ENCODE measurements at places on chromosomes 2 and 18.

DNA sequence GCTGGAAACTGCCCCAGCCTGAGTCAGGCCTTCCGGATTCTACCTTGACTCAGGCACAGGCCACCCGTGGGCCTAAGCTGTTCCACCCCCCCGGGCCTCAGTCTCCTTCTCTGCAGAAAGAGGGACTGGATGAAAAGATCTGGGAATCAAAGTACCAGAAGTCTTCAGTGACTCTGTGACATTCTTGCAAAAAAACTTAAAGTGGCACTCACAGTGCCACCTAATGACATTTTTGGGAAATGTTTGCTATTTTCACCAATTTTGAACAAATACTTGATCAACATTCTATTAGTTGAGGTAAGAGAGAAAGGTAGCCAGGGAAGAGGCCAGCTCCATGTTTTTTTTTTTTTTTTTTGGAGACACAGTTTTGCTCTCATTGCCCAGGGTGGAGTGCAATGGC is 48.3 kb upstream of the ACAA2 start:
- no peak for DNase-seq

DNA sequence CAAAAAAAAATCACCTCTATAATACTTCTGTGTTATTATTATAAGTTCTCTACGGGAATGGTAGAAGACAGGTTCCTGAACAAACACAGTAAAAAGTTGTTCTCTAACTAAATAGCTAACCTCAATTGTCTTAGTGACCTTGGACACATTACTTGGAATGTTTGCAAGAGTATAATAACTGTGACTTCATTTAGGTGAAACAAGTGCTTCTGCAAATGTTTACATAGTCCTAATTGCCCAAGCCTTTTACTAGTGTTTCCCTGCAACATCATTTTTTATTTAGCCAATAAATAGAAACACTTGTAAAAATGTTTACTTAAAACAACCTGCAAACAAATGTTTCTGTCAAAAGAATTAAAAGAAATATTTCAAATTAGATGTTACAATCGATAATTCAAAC is 9.9 kb downstream of the PLEKHM3 start:
- no peak for DNase-seq

DNA sequence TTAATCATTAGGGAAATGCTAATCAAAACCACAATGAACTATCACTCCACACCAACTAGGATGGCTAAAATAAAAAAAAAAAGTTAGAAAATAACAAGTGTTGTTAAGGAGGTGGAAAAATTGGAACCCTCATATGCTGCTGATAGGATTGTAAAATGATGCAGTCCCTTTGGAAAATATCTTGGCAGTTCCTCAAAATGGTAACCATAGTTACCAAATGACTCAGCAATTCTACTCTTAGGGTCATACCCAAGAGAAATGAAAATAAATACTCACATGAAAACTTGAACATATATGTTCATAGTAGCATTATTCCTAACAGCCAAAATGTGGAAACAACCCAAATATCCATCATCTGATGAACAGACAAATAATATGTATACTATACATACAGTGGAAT is 15.7 kb upstream of the ACVR2A start:
- DNase-seq = no peak

DNA sequence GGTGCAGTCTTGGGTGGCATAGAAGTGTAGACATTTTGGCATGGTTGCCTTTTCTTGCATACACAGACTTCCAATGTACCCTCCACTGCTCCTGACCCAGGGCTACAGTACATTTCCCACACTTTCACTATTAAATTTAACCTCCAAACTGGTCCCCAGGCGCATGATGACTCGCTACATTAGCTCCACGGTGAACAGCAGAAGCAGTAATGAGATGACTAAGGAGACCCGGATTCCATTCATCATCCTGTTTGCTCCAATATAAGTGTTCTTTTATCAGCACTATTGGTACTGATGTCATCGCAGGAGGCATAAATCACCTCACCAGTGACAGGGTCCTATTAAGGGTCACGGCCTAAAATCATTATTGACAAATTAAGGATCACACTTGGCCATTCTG is 316.5 kb downstream of the EN1 start:
- DNase-seq = no peak

- DNase-seq = no peak
These were observed 45.2 kb upstream of the GLS start for GRCh38 chr2:190835303-190835930.

- no peak for DNase-seq
These were observed 398.7 kb upstream of the LRRTM4 start for GRCh38 chr2:77920838-77921366.

GRCh38 chr2:178188466-178188865 is 5.8 kb upstream of the OSBPL6 start:
- no peak for DNase-seq

DNA sequence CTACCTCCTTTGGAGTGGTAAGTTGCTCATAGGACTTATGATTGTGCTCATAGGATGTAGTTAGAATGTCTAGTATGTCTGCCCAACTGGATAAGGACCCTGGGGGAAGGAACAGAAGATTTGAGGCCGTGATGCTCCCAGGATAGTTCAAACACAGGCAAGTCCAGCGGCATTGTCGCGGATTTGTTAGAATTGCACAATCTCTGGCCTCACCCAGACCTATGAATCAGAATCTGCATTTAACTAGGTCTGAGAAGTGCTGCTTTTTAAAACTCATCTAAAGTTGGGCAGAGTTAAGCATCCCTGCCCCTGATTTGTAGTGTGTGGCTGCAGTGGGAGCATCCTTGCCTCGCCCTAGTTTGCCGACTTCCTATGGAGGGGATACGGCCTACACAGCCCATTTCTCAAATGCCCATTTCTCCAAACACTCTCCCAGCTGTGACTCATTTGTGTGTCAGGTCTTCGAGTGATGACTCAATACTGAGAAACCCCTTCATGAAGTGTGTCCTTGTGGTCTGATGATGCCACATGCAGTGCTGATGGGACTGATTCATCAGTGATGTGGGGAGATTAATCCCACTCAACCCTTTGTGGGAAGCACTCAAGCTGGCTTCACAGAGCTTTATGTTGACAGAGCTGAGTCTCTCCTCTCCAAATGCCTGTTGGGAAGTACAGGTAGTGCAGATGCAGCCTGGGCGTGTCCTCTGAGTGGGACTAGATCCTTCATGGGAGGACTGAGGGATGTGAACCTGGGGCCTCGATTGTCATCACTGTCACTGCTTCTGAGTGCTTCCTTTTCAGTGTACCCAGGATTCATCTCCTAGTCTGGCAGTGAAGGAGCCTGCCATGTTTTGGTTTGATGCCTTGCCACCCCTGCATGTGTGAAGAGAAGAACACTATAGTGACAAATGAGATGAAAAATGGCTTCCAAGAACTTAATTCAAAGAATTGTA is 18.7 kb downstream of the SMIM21 start:
- DNase-seq = no peak

GRCh38 chr2:122660786-122661634 is 905.6 kb downstream of the TSN start:
- no peak for DNase-seq

- DNase-seq = no peak
These were observed 269.7 kb upstream of the DCC start for GRCh38 chr18:52070291-52070756.

DNA sequence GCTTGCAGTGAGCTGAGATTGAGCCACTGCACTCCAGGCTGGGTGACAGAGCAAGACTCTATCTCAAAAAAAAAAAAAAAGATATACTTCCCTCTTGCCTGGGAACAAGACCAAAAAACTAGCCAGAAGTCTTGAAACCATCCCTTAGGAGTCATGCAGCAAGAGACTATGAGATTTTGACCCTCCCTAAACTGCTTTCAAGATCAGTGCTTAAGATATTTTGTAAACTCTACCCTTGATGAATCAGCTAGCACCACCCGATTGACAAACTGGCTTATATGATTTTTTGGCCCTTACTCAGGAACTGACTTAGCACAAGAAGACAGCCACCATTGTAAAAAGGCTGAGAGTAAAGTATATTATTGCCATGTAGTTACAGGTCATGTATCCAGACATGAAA is 3.8 kb downstream of the SULT1C3 start:
- DNase-seq = no peak

DNA sequence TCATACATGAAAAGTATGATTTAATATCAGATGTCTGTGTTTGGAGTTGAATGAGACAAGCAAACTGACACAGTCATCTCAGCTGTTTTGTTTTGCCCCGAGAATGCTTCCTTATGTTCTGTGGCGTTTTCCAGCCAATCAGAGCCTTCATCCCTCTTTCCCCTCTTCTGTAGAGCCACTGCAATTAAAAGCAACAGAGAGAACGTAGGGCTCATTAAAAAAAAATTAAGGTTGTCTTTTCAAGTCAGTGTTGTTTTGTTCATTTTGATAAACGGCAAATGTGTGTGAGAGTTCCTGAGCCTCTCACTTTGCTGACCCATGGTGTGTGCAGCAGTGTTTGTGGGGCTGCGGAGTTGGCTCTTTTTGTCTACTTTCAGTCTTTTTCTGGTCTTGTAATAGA is 216.0 kb downstream of the FHOD3 start:
- no peak for DNase-seq

DNA sequence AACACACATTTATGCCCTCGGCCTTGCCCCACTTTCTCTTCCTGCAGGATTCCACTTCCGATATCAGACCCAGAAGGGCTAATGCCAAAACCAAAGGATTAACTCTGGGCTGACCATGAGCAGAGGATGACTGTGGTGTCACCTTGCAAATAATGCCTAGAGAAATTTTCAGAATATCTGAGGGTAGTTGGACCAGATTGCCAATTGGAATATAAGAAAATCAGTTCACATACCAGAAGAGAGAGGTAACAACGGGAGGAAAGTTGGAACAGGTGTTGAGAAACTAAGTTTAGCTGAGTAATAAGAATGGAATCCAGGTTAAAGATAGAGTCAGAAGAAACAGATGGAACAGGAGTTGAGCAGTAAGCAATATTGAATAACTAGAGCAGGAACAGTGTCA is 232.7 kb upstream of the UBE2E3 start:
- DNase-seq = no peak

DNA sequence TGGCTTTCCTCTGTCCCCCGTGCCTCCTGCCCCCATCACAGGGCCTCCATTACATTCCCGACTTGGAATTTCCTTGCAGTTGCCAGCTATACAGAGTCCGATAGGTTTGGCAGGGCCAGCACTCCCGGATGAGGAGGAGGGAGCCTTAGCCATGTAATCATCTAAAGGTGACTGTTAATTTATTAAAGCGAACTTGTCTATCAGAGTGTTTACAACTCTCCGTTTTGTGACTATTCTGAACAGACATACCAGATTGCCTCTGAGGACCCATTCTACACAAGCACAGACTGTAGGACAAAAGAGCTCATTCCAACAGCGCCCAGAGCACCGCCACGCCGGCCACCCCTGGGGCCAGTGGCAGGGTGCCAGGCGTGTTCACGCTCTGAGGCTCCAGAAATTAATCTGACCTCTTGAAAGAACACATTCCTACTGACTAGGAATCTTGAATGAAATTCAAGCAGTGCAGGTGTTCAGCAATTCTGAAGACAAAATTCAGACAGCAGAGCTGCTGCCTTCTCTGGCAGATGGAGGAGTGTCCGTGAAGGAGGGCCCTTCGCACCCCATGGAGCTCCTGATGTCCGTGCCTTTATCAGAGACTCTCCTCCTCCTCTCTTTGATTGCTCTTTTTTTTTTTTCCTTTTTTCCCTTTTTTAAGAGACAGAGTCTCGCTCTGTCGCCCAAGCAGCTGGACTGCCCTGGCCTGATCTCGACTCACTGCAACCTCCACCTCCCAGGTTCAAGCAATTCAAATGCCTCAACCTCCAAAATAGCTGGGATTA is 58.1 kb upstream of the RALBP1 start:
- no peak for DNase-seq

GRCh38 chr2:133636287-133636686 is 68.0 kb upstream of the NCKAP5 start:
- DNase-seq = no peak

- DNase-seq = no peak
These were observed 195.4 kb upstream of the RMP24 start for GRCh38 chr18:35777039-35777438.

- DNase-seq = no peak
These were observed 151.7 kb upstream of the POU3F3 start for GRCh38 chr2:104702031-104702850.

Data from T-helper 17 cell (primary cell).